ENCODE measurements at places on chromosomes 16 and 17.

GRCh38 chr17:50062293-50063243 lies 6.7 kb downstream of the ITGA3 start:
- no peak for DNase-seq

DNA sequence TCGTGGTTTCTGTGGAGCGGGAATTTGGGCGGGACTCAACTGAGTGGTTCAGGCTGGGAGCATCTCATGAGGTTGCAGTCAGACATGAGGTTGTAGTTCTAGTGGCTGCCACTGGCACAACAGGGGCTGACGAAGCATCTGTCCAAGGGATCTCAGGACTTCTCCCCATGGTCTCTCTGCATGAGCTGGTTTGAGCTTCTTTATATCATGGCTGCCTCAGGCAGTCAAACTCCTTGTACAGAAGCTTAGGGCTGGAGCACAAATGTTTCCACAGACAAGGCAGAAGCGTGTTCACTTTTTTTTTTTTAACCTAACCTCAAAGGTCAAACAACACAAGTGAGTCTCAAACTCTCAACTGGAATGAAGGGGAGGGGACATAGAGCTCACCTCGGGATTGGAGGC lies 243.3 kb downstream of the MSI2 start:
- DNase-seq, result no peak

DNA sequence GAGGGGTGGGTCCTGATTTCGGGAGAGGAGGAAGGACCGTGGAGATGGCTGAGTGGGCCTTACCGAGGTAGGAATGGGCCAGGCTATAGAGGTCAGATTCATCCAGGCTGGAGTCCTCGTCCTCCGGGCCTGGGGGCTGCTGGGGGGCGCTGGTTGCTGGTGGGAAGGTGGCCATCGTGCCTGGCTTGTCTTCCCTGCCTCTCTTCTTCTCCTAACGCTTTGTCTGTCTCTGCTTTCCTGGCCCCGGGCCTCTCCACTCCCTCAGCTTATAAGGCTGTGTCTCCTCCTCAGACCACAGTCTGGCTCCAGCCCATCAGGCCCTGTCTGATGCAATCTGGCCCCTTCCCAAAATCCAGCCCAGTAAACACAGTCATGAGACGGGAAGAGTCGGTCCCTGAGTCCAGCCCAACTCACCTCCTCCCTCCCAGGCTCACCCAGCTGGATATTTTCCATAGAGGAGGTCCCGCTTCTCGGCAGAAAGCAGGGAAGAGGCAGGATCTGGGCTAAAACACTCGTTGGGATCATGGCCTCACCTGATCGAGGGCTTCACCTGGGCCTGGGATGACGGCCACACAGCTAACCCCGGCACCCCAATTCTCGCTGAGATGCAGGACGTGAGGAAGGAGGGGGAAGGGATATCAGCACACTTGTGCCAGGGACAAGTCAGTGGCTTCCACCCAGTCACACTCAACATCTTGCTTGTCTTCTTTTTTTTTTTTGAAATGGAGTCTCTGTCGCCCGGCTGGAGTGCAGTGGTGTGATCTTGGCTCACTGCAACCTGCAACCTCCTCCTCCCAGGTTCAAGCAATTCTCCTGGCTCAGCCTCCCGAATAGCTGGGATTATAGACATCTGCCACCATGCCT lies at the start of gene NUPR1:
Gene NUPR1, minus strand, starts transcription at position 242 of the 864 bp plus-strand sequence. Its CDS starts 67 bp downstream, at position 175.
- DNase-seq, result no peak

DNA sequence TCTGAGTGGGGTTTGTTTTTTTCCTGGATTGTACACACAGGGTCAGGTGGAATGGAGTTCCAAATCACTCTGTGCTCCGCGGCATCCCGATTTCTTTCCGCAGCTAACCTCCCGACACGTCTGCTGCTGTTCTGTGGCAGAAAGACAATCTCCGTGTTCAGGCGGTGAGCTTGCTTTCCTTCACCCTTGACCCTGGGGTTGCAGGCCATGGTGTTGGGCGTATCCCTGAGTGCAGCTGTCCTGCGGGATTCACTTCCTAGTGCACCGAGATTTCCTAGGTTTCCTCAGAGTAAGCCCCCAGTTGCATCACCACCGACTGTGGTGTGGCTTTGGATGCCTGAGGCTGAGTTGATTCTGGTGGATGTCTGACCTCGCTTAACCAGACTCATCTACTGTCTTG lies 7.8 kb upstream of the ARL6IP1 start:
- DNase-seq, result no peak

- no peak for DNase-seq
Observed at GRCh38 chr16:81517629-81518438, 73.2 kb downstream of the CMIP start.

- DNase-seq, result no peak
Observed at GRCh38 chr17:45036691-45037090, 14.7 kb downstream of the DCAKD start.

GRCh38 chr17:14150619-14151018 lies 81.3 kb downstream of the COX10 start:
- DNase-seq, result no peak

DNA sequence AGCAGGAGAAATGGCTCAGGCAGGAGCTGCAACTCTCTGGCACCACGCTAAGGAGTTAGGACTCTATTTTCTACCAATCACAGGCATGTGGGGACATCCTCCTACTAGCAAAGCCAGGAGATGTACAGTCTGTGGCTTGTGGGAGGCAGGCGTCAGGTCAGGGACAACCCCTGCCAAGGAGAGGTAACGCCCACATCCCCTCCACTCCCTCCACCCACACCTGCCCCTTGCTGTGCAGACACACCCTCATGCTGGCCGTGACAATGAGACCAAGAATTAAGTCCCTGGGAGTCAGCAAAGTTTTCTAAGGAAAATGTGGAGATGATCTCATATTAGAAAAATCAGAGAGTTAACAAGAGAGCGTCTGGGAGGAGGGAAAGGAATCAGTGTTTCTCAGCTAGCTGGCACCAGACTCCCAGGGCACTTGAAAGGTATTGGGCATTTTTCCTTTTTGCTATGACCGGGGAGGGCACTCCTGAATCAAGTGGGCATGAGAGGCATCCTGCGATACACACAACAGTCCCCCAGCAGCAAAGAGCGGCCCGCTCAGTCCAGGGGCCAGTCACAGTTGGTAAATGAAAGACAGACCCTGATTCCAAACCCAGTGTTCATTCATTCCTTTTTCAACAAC lies 87.3 kb upstream of the RPL38 start:
- no peak for DNase-seq

DNA sequence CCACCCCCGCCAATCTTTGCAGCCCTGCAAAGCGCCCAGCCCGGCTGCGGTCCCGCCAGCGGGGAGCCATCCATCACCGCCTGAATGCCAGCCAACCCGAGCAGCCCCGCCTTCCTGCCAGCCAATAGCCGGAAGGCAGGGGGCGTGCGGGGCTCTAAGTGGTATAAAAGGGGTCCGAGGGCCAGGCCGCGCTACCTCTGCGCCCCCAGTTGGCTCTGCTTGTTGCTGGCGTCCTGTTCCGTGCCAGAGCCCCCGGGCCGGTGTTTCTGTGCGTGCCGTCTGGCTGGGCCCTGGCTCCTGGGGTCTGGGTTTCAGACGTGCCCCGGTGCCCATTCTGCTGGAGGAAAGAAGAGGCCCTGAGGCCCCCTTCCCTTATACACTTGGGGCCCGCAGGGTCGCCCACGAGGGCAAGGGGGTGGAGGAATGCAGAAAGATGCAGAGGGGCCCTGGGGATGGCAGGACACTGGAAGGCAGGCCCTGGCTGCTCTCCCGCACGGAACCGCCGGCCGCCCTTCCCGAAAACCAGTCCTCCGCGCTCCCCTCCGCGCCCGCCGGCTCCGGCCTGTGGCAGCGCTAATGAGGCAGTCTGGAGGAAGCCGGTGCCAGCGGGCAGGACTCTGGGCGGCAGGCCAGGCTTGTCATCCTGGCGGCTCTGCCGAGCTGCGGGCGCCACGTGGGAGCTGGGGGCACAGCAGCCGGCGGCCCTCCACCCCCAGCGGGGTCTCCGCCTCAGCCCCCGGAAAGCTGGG lies 14.0 kb downstream of the COPZ2 start:
- DNase-seq, result peak; percentile 63

DNA sequence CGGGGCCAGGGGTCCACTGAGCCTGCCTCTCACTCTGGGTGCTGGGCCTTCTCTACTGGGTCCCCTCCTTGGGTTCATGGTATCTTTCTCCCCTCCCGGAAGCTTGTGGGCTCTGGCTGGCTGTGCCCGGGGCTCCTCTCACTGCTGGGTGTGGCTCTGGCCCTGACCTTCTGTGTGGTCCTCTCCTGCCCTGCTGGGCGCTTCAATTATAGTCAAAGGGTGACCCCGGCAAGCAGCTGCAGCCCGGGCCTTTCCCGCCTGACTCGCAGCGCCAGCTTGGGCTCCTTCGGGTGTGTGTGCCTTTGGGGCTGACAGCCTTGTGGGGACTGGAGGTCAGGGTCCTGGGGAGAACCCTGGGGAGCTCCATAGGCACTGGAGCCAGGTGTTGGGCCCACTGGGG lies 54.2 kb upstream of the PVALEF start:
- no peak for DNase-seq

- DNase-seq, result no peak
Observed at GRCh38 chr17:49959183-49959935, 9.6 kb upstream of the DLX4 start.

GRCh38 chr16:66247516-66248481 lies 118.7 kb upstream of the CDH5 start:
- no peak for DNase-seq

- no peak for DNase-seq
Observed at GRCh38 chr16:66364117-66364958, 2.2 kb upstream of the CDH5 start.

DNA sequence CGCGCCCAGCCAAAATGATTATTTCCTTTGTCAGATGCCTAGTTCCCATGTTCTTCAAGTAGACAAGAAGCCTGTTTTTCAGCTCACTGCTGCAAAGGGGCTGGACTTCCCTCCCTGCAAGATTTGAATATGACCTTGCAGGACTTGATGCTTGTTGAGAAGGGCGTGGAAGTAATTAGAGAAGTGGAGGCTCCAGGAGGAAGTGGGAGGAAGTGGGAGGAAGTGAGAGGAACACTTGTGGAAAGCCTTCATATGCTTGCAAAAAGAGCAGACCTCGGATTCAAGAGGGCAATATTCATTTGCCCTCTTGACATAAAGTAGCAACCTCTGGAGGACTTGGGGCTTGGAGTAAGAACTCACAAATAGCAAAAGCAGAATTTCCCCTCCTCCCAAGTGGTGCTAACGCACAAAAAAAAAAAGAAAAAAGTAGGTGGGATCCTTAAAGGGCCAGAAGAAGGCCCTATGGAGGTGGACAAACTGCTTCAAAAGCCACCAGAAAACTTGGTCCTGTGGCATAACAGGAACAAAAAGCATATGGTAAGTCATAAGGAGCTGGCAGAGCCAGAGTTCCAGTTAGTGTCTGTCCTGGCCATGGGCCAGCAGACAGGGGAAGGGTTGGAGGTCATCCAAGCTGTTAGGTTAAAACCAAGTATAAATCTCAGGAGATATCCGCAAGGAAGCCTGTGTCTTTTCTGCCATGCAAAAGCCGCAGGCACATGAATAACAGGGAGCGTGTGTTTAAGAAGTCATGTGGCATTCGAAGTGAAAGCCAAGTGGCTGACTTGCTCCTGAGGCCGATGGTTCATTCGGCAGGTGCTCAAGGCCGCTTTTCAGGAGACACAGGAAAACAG lies 20.6 kb upstream of the PRKAR1A start:
- DNase-seq, result no peak

- no peak for DNase-seq
Observed at GRCh38 chr16:86862595-86863280, 284.4 kb downstream of the FOXL1 start.

DNA sequence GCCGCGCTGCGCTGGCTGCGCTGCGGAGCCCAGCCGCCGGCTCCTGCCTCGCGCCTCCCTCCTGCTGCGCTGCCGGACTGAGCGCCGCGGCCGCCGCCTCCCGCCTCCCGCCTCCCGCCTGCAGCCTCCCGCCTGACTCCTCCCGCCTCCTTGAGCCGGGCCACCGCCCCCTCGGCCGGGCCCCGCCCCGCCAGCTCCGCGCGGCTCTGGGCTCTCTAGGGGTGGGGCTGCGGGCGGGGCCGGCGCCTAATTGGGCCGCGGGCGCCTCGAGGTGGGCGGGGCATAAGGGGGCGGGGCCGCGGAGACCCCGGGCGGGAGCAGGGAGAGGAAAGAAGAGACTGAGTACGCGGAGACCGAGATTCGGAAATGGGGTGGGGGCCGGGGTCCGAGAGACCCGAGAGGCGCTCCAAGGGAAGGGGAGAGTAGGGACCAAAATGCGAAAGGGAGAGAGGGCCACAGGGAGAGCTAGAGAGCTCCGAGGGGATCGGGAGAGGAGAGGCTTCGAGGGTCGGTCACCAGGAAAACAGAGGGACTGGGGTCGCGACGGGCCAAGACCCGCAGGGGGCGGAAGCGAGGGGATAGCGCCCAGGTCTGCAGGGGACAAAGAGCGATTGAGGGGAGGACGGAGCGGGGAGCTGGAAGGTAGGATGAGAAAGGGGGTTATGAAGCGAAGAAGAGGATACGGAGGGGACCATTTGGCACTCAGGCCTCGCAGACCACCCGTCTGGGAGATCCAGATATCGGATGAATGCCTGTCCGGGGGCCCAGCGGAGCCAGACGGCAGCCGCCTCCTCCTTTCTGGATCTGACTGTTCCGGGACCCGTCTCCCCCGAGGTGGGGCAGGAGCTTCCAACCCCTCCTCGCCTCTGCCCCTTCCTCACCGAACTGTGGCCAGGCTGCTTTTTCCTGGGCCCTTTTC lies at the start of gene C1QL1:
Gene C1QL1, minus strand, starts transcription at position 79 of the 919 bp plus-strand sequence. CDS start 255 bp downstream, outside the sequence.
- peak; percentile 75 for DNase-seq

GRCh38 chr17:76797241-76797840 lies 59.4 kb downstream of the MFSD11 start:
- DNase-seq, result no peak

DNA sequence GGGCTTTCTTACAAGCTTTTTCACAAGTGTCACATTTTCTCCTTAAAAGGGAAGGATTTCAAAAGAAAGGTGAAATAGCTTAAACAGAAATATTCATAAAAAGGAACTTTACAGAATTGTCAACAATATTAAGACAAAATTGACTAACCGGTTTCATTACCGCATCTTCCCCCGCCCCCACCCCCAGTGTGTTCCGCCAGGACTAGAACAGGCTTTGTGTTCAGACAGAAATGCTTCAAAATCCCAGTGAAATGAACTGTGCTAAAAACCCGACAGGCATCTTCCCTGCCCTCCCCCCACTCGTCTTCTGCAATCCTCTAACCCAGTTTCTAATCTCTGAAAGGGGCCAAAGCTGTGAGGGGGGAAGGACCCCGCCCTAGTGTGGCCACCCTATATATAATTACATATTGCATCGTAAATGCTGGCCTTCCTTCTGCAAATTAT lies 990 bp upstream of the ROGDI start:
- DNase-seq, result no peak

DNA sequence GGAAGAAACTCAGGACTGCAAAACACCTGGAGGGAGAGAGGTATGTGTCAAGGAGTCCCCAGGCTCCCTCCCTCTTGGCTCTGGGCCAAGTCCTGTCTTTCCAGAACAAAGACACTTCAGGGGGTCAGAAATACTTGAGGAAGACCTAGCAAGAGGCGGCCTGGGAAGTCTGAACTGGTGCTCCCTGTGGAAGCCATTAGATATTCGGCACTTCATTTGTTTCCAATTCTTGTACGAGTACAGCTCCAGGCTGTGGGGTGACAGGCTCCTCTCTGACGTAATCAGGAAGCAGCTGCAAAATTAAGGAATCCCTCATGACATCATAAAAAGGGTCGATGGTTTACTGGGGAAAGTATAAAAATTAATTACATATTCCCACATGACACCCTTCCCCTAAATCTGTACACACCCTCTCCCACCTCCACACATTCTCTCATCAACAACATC lies 108.7 kb downstream of the SMG6 start:
- no peak for DNase-seq

GRCh38 chr16:2206780-2207433 lies 1.7 kb downstream of the MLST8 start:
- DNase-seq, result no peak
